Eye (tissue), 1 donor: ENCODE measurements at places on chromosomes 13 and 19.

DNA sequence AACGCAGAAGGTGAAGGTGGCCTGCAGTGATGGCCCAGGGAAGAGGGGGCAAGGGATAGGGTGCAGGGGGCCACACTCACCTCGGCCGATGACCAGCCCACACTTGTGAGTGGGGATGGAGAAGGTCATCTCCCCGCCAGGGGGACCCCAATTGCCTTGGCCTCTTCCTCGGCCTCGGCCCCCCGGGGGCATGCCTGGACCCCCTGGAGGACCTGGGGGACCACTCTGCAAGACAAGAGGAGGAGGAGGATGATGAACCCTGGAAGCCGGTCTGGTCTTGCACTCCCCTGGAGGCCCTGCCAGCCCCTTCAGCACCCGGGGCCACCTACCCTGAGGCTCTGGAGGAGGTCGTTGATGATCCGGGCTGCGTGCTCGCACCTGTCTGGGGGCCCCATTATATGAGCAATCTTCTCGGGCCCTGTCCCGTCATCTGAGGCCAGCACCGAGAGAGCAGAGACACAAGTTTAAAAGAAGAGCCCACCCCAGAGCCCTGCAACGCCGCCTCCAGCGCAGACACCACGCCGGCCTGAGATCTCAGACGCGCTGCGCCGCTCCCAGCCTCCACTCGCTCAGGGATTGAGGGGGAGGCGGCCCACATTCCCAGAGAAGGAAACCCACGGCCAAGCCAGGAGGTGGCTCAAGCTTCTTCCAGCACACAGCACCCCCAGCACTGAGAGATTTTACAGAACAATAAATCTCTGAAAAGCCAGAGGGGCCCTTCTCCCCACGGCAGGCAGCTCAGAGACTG lies 7.8 kb downstream of the KHSRP start:
- no peak for DNase-seq

DNA sequence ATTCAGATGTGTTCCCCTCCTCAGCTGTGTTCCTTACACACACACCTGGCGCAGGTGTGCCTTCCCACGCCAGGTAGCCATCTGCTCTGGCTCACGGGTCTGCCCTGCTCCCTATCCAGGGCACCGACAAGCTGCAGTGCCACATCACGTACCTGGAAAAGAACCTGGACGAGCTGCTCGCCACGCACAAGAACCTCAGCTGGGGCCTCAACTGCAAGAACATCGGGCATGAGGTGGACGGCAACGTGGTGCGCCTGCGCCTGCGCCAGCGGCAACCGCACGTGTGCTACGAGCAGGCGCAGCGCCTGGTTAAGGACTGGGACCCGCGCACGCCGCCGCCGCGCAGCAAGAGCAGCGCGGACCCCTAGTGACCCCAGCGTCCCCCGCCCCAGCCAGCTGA lies 26.5 kb upstream of the CASP14 start:
- no peak for DNase-seq

GRCh38 chr19:10316229-10317044 lies 622 bp upstream of the FDX2 start:
- no peak for DNase-seq

DNA sequence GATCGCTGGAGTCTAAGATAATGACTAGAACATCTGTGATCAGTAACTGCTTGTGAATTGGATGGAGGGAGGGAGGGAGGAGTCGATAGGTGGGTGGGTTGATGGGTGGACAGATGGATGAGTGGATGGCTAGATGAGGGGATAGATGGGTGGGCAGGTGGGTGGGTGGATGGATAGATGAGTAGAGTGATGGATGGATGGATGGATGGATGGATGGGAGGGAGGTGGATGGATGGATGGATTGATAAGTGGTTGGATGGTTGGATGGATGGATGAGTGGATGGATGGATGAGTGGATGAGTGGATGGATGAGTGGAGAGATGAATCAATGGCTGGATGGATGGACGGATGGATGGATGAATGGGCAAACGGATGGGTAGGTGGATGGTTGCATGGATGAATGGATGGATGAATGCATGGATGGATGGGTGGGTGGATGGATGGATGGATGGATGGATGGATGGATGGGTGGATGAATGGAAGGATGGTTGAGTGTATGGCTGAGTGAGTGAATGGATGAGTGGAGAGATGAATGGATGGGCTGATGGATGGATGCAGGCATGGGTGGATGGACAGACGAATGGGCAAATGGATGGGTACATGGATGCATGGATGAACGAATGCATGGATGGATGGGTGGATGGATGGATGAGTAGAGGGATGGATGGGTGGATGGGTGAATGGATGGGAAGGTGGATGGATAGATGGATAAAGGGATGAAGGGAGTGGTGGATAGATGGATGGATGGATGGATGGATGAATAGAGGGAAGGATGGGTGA lies 44.0 kb upstream of the NFIC start:
- DNase-seq: no peak

GRCh38 chr13:27533155-27533643 lies 82.8 kb upstream of the MTIF3 start:
- DNase-seq: peak; percentile 90

DNA sequence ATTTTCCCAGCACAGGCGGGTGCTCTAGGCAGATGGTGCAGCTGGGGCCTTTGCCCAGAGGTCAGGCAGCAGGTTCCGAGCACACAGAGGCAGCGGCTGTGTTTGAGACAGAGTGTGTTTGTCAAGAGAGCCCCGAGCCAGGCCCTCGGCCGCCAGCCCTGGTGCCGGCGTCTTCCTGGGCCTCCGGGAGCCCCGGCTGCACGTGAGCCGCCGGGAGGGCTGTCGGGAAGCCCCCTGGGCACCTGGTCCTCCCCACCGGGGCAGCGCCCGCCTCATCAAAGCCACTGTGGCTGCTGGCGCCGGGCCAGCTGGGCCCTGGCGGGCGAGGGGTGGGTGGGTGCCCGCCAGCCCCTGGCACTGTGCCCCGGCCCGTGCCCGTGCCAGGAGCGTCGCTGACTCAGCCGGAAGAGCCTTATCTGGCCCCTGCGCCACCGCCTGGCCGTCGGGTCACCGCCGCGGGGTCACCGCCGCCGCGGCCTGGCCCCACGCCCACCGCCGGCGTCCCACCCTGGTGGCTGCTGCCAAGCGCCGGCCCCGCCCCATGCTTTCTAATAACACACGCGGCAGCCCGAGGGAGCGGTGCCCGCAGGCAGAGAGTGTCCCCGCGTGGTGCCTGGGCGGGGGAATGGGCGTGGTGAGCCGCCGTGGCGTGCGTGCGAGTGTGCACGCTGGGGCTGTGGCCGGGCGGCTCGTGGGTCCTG lies 14.9 kb downstream of the ARID3A start:
- DNase-seq: no peak
